ENCODE measurements at places on chromosomes 4 and X. TPM values are rescaled to one million over a fixed set of nuclear protein-coding genes. Genes with fewer than 3 reads are reported as not detected.

DNA sequence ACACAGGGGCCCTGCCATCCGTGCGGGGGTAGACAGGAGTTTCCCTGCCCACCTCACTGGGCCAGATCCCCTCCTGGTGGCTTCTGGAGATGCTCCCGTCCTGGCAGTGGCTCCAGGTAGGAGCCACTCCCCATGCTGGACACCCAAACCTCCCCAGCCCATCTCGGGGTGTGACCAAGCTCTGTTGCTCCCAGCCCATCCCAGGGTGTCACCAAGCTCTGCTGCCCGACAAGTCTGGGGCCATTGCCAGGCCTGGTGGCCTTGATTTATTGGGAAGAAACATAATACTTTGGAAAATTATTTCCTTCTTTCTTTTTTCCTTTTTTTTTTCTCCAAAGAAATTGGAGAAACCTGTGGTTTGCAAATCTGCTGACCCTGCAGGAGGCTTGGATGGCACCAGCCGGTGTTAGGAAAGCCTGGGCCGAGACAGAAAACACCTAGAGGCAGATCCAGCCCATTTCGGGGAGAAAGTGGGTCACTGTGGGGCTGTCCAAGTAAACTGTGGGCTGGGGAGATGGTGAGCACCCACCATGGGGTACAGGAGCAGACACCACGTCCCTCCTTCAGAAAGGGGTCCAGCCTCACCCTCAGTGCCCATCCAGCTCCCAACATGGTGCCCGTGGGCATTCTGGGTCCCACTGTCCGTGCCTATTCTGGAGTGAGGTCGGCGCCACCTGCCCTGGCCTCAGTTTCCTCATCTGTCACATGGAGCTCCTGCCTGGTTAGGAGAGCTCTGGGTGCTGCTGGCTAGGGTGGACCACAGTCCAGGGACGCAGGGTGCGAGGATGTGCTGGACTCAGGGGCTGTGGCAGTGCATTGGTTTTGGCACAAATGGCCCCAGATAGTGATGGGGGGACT lies 59.4 kb upstream of the ADRA2C start:
- no peaks in the 10 kb centered on the region for H3K4me1 ChIP-seq
- DNase-seq: no peak
- no peak overlapping the region for H3K27ac ChIP-seq
- H3K27me3 ChIP-seq: peaks cover 4% of the 10 kb centered on the region

The SULT1B1 gene
- total RNA-seq: 1.2 TPM

The KLF3 gene
- total RNA-seq: 43.7 TPM

DNA sequence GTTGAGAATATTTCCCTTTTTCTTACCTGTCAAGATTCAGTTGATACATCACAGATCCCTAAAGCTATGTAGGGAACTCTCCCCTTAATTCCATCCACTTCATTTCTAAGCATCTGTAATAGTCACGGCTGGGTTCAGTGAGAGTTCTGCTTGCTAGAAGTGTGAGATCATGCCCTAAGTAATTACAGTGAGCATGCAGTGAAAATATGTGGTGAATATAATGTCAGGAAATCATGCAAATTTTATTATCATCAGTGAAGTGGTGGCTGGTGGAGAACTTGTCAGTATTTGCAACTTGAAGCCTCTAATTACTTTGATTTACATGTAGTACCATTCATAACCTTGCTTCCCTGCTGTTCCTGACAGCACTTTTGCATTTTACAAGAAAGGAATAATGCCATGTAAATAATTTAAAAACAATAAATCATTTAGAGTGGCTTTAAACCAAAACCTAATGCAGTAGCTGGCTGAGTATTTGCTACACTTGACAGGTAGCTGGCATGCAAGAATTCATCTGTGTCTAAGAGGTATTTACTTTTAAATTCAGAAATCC lies 28.3 kb upstream of the CFAP299 start:
- no peak for DNase-seq
- H3K4me3 ChIP-seq: no peak overlapping the region
- peaks cover 19% of the 10 kb centered on the region for H3K4me1 ChIP-seq
- no peak overlapping the region for H3K27ac ChIP-seq
- H3K36me3 ChIP-seq: no peaks in the 10 kb centered on the region
- H3K27me3 ChIP-seq: no peaks in the 10 kb centered on the region

The CXCL1 gene
- 132 TPM for total RNA-seq
